ENCODE measurements at places on chromosomes 5 and 9.

- DNase-seq, result no peak
Observed at GRCh38 chr5:36644727-36645126, 38.3 kb downstream of the SLC1A3 start.

DNA sequence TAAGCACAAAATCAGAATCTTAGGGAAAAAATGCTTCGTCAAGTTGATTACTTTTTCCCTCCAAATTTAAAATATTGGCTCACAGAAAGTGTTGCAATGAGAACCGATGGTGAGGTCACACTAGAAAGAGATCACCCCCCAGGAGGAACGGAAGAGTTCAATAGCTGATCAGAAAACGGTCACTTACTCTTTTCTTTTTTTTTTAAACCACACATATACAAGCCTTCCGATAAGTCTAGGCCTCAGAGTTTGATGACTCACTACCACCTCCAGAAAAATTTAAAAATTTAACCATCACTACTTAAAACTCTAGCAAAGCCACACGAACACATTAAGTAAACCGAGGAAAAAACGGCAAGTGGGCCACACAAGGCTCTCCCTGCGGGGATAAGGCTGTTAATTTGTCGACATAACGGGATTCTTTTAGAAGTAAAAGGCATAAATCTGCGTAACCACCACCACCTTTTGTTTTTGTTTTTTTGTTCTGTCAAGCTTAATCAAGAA is 1.2 kb downstream of the SURF4 start:
- DNase-seq, result no peak

DNA sequence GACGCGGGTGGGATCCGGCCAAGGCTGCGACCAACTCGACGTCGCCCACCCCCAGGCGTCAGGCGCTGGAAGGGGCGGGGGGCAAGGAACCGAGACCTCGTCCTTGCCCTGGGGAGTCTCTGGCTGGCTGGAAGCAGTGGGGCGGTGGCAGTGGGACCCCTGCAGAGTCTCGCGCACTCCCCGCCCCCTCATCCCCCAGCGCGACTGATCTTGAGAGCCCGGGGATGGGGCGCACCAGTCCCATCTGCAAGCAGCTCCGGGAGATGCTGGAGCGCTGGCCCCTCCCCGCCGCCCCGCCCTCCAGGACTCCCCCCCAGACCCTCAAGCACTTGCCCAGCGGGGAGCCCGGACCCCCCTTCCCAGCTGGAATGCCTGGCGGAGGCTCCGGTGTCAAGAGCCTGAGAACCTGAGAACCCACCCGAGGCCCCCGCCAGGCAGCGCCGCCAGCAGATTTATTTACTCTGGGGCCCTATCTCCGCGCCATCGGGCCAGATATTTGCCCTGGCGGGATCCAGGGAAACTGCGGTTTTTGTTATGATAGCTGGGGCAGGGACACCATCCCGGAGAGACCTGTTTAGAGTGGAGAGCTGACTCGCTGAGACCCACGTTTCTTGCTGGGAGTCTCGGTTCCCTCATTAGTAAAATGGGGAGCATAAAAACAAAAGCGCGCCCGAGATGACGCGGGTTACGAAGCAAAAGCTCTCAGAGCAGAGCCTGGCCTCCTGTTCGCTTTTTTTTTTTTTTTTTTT is 1.2 kb downstream of the PRRT1B start:
- no peak for DNase-seq

DNA sequence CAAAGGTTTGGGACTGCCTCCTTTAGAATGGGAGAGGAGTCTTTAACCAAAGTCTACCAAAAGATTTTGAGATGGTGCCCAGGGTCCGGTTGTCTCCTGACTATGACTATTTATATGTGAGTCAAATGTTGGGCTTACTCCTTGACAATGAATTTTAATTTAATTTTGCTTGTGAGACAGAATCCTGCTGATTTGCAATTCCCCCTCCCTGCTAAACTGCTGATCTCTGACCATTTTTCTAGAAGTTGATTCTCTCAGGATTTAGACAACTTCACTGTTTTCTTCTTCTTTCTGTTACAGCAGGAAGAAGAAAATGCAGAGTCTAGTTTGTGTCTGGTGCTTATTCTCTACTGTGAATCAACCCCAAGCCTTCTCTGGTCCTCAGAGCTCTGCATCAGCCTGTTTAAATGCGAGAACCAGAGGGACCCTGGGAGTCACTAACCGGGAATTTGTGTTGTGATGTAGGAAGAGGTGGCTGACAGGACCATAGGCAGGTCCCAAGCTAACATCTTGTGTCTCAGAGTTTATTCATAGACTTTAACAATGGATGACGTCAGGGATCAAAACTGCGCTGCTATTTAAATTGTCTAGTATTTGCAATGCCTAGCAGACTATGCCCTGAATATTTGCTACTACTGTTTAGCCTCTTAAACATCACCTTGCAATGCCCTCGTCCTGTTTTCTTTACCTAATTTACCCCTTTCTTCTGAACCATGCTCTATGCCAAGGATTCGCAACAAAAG is 124.0 kb upstream of the TAF11L2 start:
- no peak for DNase-seq

DNA sequence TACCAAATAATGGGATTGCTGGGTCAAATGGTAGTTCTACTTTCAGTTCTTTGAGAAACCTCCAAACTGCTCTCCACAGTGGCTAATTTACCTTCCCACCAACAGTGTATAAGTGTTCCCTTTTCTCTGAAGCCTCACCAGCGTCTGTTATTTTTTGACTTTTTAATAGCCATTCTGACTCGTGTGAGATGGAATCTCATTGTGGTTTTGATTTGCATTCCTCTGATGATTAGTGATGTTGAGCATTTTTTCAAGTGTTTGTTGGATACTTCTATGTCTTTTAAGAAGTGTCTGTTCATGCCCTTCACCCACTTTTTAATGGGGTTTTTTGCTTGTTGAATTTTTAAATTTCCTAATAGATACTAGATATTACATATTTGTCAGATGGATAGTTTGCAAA is 28.4 kb upstream of the SUSD1 start:
- no peak for DNase-seq

DNA sequence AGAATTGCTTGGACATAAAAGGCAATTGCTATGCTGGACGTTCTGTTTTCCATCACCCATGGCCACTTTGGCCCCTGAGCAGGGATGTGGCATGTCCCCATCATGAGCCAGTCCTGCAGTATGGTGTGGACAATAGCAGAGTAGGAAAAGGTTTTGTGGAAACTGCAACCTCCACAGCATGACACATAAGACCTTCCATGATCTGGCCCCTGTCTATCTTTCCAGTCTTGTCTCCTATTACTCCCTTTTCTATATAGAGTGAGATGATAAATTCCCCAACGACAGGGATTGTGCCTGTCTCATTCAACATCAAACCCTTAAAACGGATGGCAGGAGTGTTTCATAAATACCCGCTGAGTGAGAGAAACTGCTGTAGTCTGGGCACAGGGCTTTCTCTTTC is 174.7 kb upstream of the PTCH1 start:
- DNase-seq, result no peak

DNA sequence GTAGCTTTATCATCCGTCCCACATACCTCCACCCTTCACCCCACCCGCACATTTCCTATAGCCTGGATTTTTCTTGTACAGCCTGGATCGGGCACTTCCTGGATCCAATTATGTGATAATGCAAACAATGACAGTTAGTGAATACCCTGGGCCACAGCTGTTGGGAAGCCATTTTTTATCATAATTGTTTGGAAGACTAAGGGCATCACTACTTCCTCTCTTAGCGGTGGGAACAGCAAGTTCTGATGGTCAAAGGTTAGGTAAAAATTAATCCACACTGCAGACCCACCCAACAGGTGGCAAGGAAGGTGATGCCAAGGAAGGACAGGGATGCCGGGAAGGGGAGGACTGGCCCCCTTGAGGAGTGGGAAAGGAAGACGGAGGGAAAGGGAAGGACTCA is 183.7 kb downstream of the SAXO1 start:
- no peak for DNase-seq

DNA sequence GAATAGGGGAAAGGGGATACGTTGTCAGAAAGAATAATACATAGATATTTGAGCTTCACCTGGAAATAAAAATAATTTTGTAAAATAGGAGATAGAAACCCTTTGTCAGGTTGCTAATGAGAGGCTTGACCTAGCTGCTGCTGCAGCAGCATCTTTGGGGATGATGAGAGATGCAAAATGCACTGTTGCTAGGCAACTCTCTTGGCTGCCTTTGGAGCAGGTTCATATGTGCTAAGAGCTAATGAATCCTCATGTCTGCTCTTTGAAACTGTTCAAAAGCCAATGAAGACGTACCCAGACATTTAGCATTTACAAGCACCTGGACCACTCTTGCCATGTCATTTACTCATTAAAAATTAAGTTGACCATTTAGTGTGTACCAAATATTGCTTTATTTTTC is 121.7 kb downstream of the FOCAD start:
- DNase-seq, result peak; percentile 9
